Naive thymus-derived CD8-positive, alpha-beta T cell (primary cell): ENCODE measurements at places on chromosomes 6 and 20. TPM values are rescaled to one million over a fixed set of nuclear protein-coding genes. Genes with fewer than 3 reads are reported as not detected.

GRCh38 chr20:1300083-1300840 lies 28.7 kb downstream of the SDCBP2 start:
- DNase-seq = peak; percentile 62
- H3K4me1 ChIP-seq = peaks cover 28% of the 10 kb centered on the region
- peaks cover 60% of the 10 kb centered on the region for H3K36me3 ChIP-seq
- peak overlapping the region; percentile 96 for H3K27ac ChIP-seq
- H3K4me3 ChIP-seq = no peak overlapping the region

Gene IP6K3
- polyA plus RNA-seq = not detected

DNA sequence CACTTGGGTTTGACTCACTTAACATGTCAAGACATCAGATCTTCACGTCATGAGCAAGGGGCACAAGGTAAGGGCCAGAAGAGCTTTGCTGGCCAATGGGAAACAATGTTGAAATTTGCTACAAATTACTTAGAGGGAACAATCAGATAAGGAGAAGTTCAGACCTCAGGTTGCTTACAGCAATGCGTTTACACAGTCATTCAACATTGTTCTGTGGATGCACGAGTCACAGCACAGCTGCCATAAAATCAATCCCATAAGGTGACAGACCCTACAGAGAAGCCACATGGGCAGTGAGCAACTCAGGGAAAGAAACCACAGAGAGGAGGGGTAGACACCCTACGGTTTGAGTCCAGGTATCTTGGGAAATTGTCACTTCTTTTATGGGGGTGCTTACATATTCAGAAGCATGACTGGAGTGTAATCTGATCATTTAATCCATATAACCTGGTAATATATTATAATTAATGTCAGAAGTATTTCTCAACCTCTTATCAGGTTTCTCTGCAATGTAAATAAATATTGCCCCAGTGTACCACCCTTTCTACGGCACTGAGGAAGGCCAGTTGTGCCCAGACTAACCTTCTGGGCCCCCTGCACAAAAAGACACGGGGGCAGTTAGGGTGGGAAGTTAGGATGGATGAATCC lies 2.3 kb upstream of the SLC22A2 start:
- H3K4me1 ChIP-seq = peaks cover 4% of the 10 kb centered on the region
- no peak overlapping the region for H3K4me3 ChIP-seq
- DNase-seq = no peak
- no peak overlapping the region for H3K27ac ChIP-seq

- no peaks in the 10 kb centered on the region for H3K27me3 ChIP-seq
- peak; percentile 69 for DNase-seq
- peaks cover 84% of the 10 kb centered on the region for H3K4me1 ChIP-seq
- H3K36me3 ChIP-seq = no peaks in the 10 kb centered on the region
Observed at GRCh38 chr6:89352278-89353117, at the start of gene UBE2J1. Gene UBE2J1, minus strand, starts transcription at chr6:89352722. Its CDS starts 153 bp downstream, at chr6:89352569.

Gene KCNK16
- polyA plus RNA-seq = not detected

DNA sequence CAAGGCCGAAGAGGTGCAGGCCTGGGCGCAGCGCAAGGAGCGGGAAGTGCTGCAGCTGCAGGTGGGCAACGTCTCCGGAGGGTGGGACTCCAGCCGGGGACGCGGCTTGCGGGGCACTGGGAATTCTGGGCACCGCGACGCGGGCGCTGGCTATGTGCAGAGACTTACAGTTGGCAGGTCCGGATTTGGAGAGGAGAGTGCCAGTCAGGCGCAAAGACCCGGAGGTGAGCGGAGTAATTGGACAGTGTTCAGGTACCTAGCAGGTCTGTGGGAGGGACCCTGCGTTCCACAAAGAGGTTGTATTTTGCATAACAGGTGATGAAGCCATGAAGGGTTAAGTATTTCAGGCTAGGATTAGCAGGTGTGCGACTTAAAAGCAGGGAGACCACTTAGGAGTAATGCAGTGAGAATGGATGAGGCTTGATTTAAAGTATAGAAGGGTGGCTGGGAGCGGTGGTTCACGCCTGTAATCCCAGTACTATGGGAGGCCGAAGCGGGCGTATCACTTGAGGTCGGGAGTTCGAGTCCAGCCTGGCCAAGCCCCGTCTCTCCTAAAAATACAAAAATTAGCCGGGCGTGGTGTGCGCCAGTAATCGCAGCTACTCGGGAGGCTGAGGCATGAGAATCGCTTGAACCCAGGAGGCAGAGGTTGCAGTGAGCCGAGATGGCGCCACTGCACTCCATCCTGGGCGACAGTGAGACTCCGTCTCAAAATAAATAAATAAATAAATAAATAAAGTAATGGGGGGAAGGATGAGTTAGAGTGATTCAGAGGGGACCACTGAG lies 1.0 kb downstream of the MRPS26 start:
- peak overlapping the region; percentile 93 for H3K27ac ChIP-seq
- DNase-seq = no peak
- H3K36me3 ChIP-seq = peaks cover 17% of the 10 kb centered on the region
- peak overlapping the region; percentile 89 for H3K4me3 ChIP-seq

Gene NRN1
- polyA plus RNA-seq = 0.11 TPM

Gene ZNF334
- not detected for polyA plus RNA-seq

Gene CST8
- polyA plus RNA-seq = not detected
